ENCODE measurements at places on chromosomes 4 and X.

DNA sequence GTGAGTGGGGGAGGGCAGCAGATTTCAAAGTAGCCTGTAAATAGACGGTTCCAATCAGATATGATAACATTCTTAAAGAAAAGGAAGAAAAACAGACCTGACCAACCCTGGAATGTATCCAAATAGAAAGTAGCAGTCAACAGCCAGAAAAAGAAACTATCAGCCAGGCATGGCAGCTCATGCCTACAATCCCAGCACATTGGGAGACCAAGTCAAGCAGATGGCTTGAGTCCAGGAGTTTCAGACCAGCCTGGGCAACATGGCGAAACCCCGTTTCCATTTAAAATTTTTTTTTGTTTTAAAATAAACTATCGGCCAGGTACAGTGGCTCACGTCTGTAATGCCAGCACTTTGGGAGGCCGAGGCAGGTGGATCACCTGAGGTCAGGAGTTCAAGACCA is 125.0 kb downstream of the THOC2 start:
- no peak for DNase-seq

- DNase-seq, result no peak
These were observed 24.2 kb downstream of the FGFBP1 start for GRCh38 chr4:15914291-15914690.

DNA sequence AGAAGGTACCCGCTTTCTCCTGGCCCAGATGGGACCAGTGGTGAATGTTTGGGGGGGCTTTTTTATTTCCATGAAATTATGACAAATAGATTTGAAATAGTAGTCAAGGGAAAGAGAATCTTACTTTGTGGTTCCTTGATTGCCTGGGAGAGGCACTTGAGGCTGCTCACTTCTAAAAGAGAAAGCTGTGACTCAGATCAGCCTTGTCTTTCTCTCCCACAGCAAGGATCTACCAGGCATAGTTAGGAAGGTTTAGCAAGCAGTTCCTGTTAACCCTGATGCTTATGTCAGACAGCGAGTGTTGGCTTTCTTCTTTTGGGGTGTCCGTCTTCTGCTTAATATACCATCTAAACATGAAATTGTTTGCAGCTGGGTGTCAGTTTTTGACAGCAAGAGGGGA is 114.5 kb downstream of the TSPAN7 start:
- DNase-seq, result no peak

DNA sequence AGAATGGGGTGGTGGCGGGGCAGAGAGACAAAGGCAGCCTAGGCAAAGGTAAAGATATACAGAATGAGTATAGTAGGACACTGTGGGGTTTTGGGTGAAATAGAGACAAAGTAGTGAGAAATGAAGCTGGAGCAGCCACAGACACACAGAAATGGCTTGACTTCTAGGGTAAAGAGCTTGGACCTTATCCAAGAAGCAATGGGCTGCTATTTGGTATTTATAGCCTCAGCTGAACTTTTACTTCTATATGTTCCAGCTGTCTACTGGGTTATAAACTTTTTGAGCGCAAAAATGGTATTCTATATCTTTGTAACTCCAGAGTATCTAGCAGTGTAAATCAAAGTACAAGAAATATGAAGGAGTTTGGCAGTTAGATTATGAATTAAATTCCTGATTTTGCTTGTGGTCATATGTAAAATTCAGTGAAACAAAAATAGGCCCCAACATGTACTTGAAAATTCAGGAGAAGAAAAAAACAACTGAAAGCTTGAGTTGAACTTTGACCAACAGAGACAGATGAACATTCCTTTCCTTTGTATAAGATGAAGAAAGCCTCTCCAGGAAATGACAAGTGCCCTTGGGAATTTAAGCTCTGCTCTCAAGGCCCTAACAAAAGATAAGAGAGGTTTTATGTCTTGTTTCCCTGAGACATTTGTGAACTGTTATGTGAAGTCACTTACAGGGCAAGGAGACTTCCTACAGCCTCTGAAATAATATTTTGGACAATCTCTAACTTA is 354.1 kb downstream of the CHIC1 start:
- DNase-seq, result no peak

DNA sequence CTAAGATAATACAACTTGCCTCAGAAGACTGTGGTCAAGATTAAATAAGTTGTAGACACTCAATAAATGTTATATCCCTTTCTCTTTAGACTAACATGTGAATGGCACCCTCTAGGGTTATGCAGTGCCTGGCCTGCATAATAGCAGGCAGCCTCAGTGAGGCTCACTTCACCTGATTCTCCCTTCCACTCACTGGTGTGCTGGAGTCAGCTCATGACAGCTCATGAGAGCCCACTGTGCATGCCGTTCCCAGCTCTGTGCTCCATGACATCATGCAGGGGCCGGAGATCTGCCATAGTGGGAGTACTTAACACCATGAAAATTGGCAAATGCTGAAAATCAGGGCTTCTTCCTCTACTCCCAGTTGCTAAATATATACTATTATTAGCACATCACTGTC is 64.5 kb downstream of the TEC start:
- no peak for DNase-seq

DNA sequence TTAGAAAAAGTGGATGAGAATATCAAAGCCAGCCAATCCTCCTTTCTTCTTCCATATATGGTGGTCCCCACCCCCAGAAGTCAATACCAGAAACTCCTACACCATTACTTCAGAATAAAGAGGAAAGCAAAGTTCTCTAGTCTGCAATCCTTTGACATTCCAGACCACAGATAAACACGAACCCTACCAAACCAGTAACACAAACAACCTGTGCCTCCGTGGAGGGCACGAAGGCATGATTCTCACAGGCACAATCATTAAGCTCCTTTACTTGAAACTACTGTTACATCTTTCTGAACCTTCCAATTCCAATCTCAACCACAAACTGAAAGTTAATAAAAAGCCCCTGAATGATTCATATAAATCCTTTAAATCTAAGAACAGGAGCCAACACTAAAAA is 16.3 kb downstream of the MAML3 start:
- DNase-seq, result no peak

DNA sequence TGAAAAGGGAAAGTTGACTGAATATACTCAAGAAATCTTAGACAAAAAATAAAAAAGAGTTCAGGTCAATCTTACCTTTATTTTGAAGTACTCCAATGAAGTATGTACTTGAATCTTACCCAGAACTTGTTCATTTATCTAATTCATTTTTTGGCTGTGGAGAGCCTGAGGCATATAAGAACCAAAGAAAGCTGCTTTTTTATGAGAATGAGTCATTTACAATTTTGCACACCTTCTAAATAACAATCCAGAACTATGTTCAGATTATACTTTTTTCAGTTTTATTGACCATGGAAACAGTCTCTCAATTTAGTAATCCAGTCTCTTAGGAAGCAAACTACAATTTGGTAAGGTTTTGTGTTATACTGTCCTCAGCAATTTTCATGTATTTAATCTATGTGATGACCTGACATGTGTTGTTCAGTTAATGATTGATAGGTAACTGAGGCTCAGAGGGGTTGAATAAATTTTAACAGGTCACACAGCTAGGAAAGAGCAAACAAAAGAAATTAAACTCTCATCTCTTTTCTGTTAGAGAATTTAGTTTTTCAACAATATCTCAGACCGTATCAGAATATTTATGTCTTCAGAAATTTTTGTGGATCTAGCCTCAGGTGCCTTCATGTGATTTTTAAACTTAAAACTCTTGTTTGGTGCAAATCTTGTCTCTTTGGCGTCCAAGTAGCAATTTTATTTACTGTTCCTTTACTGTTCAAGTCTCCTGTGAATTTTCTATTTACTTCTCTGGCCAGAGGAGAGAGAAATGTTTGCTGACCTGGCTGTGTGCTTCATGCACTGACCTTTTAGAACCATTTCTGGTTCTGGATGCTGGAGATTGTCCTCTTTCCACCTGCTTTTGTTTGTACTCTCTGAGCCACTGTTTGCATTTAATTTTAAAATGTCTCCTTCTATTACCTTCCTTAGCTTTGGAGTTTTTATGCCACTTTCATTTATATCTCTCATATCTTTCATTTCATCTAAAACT is 1453.4 kb downstream of the STIM2 start:
- DNase-seq, result no peak

GRCh38 chr4:169377367-169377766 is 106.6 kb upstream of the SH3RF1 start:
- DNase-seq, result no peak

- no peak for DNase-seq
These were observed 18.0 kb downstream of the DGKQ start for GRCh38 chr4:955161-955921.

- no peak for DNase-seq
These were observed 27.4 kb downstream of the SEL1L3 start for GRCh38 chr4:25835384-25835783.

GRCh38 chrX:77731821-77732419 is 54.1 kb downstream of the ATRX start:
- no peak for DNase-seq

DNA sequence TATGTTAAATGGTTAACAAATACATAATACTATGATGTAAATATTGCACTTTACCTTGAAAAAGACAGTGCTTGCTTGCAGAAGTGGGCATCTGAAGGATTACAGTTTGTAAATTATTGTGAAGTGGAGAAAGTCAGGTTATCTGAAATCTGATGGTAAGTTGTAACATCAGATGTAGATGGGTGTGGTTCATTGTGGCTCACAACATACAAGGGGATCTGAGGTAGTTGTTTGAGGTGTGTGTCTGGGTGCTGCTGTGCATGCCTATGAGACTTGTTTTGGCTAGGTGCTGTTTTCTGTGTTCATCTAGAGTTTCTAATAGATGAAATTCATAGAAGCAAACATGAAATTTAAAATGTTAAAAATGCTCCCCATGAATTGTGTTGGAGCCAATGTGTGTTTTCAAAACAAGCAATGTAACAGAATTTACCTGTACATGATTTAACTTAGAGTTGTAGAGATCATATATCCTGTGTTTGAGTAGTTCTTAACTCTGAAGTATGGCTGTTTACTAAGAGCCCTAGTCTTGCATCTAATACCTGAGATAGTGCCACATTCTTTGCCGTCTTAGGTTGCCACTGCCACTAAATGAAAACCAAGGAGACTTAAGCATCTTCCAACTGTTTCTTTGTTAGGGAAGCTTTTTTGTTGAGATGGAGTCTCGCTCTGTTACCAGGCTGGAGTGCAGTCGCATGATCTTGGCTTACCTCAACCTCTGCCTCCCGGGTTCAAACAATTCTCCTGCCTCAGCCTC is 11.9 kb upstream of the NDUFC1 start:
- no peak for DNase-seq

DNA sequence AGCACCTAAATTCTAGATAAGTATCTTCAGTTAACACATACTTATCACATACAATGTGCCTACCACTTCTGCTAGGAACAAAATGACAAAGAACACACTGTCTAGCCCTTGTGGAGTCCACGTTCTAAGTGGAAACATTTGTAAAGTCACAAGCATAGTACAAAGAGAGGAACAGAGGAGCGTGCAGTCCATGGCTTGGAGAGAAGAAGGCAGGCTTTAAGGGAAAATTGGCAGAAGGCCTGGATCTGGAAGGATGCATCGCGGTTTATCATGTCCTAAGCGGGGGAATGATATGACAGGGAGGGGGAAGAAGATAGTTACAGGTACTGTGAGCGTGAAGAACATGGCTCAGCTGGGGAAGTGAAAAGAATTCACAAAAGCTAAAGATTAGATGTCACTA is 218.0 kb downstream of the PRDM5 start:
- no peak for DNase-seq

DNA sequence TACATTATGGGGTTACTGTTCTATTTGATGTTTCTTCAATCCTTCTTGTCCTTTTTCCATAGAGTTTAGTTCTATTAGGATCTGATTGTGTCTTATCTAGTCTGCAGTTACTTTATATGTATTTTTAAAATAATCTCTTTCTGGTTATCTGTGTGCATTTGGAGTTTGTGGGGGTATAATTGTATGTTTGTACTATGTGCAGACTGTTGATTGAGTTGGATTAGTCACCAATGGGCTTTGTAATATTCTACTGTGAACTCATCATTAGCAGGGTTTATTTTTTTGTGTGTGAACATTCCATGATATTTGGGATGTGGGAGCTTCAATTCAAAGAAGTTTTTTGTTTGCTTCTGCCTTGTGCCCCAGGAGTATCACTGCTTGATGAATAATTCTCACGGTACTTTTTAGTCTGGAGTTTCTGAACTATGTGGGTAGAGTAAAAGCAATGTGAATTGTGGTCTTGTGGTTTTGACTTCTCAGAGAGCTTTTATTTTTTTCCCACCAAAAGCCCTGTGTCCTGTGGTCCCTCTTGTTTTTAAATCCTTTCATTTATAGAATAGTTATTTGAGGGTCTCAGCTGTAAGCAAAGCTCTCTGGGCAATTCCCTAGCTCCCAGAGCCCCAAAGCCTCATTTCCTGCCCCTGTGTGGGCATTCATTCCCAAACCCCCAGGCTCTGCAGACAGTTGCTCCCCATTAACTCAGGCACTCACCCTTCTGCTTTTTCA is 127.8 kb downstream of the PHKA2 start:
- DNase-seq, result no peak
